ENCODE measurements at places on chromosomes 16 and 17.

- DNase-seq = no peak
Measured at GRCh38 chr16:73056921-73057290, 9.0 kb upstream of the ZFHX3 start.

- peak; percentile 20 for DNase-seq
Measured at GRCh38 chr17:38844261-38844757, 9.2 kb downstream of the RPL23 start.

DNA sequence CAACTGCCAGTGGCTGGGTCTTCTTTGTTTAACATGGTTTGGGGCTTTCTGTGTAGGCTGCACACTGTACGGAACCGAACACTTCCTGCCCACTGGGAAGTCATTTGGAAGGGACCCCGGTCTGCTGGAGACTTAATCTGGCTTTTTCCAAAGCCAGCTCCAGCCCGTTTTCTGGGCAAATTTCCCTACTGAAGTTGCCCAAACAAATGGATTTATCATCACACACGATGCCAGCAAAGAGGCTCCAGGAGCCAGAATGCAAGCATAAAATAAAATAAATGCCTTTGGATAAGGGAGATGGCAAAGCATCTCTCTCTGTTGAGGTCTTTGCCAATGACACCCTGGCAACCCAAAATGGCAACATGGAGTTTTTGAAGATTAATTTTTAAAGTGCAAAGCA lies 259.9 kb upstream of the IRX3 start:
- no peak for DNase-seq

DNA sequence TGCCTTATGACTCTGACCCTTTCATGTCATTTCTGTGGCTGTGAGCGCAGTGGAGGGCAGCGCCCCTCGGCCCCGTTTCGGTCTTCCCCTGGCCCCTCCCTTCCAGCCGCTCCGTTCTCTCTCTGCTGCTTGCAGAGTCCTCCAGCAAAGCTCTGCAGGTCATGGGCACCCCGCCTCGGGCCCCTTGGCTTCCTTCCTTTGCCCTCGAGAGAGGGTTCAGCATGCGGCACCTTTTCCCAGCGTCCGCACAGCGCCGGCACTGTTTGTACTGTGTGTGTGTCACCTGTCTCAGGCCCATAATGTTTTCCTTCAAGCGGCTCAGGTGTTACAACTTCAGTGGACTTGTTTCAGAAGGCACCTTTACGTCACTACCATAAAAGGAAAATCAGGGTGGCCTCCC lies 98.5 kb downstream of the RAP1GAP2 start:
- DNase-seq = no peak

GRCh38 chr16:17759451-17760390 lies 289.0 kb upstream of the XYLT1 start:
- no peak for DNase-seq

DNA sequence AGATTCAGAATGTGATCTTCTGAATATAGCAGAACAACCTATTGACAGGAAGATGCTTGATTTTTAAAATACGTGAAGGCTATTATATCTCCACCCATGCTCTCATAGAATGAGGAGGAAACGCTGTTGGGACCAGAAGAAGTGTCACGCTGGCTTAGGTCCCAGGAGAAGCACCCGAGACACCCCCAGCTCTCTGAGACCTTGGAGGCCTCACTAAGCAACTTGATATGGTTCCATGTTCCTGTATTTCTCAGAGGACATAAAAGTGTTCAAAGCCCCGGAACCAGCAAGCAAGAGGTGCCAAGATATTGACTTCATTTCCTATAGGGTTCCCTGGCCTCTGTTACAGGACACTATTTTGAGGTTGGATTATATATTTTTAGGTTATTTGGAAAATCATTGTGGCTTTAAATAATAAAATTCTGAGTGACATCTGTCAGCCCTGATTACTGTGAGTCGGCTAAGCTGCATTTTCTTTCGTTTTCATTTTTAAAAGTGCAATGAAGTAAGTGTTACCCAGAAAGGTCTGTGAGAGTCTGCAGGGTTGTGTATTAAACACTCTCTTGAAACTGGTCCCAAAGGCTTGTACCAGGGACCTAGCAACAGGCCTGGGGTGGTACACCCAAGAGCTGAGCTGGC lies 400.0 kb downstream of the SOX9 start:
- DNase-seq = no peak

GRCh38 chr16:3480901-3481695 lies 14.2 kb downstream of the C16orf90 start:
- no peak for DNase-seq

GRCh38 chr16:87391324-87391949 lies 699 bp upstream of the MAP1LC3B start:
- peak; percentile 36 for DNase-seq

GRCh38 chr16:1789643-1790045 lies 3.9 kb downstream of the IGFALS start:
- DNase-seq = no peak

DNA sequence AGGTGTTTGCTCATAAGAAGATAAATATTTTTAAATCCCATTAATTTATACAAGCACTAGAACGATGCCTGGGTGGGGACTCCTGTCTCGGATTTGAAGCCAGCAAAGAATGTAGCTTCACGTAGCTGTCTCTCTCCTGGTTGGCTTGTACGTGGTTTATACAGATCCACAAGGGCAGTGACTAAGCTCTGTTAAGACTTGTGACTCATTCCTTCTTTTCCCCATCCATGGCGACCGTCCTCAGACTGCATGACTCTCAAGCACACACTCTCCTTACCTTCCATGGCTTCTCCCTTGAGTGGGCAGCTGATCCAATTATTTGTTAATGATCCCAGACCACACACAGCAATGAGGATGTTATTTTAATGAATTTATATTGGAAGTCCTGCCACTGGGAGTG lies 679.7 kb upstream of the SOX9 start:
- DNase-seq = peak; percentile 82

- DNase-seq = no peak
Measured at GRCh38 chr17:47670064-47670463, 20.3 kb downstream of the KPNB1 start.

GRCh38 chr17:50072130-50072529 lies 16.2 kb downstream of the ITGA3 start:
- DNase-seq = no peak

DNA sequence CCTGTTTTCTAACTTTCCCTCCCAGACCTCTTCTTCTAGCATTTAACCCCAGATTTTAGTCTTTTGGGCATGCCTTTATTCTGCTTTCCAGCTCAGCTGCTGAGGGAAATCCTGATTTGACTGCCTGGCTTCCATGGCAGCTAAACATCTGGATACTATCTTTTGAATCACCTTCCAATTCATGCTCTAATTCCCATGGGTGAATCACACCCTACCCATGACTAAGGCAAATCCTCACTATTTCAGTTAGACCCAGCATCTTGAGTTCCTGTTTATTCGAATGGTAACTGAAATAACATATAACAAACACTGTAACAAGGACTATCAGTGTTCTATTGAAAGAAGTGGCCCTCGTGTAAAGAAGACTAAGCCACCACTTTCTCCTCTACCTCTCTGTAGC lies 29.8 kb downstream of the CA10 start:
- DNase-seq = no peak

- no peak for DNase-seq
Measured at GRCh38 chr17:4540224-4540651, 14.9 kb downstream of the MYBBP1A start.

GRCh38 chr17:32102646-32103186 lies 39.6 kb upstream of the RHOT1 start:
- peak; percentile 61 for DNase-seq

DNA sequence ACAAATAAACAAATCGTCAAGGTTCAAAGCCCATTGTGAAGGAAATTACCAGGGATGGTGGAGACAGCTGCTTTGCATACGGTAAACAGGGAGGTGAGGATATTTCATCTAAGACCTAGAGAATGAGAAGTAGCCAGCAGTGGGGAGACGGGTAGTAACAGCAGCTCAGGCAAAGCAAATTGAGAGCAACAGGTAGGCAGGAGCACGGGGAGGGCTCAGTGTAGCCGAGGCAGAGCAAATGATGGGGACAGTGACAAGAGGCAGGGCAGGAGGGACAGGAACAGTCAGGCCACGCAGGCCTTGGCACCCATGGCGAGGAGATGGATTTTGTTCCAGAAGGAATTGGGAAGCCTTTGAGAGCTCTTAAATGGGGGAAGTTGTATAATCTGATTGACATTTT lies 29.0 kb upstream of the SBK1 start:
- no peak for DNase-seq

- DNase-seq = no peak
Measured at GRCh38 chr16:65453646-65454045, 331.8 kb upstream of the CDH11 start.

DNA sequence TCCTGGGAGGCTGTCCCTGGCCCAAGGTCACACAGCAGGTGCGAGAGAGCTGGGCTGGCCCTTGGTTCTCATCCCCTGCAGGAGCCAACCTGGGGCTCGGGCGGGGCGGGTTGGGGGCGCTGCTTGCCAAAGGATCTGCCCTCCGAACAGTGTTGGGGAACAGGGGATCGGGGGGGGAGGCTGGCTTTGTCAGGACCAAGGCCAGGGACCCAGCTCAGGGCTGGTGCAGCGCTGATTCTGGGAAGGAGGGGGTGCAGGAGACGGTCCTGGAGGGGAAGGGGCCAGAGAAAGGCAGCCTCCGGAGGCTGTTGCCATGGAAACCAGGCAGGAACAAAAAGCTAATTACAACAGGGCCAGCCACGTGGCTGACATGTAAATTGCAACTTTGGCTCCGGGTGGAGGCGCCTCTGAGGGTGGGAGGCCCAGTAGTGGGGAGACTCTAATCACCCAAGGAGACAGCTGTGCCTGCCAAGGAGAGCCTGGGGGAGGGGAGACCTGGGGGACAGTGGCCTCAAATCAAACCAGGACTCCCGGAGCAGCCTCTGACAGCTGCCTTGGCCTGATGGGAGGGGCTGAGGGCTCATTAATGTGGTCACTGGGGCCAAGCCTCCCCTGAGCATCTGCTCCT lies 1.3 kb downstream of the TUBB3 start:
- DNase-seq = peak; percentile 67

Data from choroid plexus epithelial cell (primary cell).